Spinal cord (tissue), 10 donors: ENCODE measurements at places on chromosomes 16 and 17. TPM values are rescaled to one million over a fixed set of nuclear protein-coding genes. Genes with fewer than 3 reads are reported as not detected.

DNA sequence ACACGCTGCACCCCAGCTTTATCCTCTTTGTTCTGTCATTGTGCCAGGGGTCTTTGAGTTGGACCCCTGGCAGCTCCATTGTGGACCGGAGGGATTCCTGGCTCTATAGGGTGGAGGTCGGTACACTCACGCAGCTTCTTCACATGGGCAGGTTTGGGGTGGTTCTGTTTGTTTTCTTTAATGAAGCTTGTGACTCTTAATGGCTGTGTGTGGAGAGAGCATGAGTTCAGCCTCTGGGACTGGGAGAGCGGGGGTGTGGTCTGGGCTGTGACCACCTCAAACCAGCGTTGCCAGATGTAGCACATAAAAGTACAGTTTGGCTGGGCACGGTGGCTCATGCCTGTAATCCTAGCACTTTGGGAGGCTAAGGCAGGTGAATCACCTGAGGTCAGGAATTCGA is 21.2 kb upstream of the NAGLU start:
- H3K4me1 ChIP-seq = peaks cover 28% of the 10 kb centered on the region
- no peaks in the 10 kb centered on the region for H3K27me3 ChIP-seq
- no peak for DNase-seq

SLC6A4 gene
- total RNA-seq = 5.7 TPM

DNA sequence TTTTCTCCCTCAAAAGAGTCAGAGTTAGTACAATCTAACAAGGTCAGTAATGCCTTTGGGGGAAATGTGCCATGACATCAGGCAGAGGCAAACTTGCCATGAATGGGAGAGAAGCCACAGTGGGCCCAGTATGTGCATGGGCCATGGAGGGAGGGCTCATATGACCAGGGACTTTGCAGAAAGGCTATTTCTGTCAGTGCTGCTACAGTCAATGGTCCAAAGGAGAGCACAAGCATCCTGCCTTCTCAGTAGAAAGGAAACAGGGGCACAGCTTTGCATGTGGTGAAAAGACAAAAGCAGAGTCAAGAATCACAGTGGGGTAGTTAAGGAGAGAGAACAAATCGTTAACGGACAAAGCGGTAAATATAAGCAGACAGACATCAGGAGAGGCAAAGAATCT is 11.2 kb upstream of the CORO6 start:
- peaks cover 4% of the 10 kb centered on the region for H3K4me1 ChIP-seq
- H3K36me3 ChIP-seq = peaks cover 38% of the 10 kb centered on the region
- no peak for DNase-seq
- H3K27me3 ChIP-seq = no peaks in the 10 kb centered on the region
- H3K27ac ChIP-seq = no peak overlapping the region

- H3K36me3 ChIP-seq = peaks cover 10% of the 10 kb centered on the region
- no peak for DNase-seq
- H3K4me3 ChIP-seq = no peak overlapping the region
- no peaks in the 10 kb centered on the region for H3K27me3 ChIP-seq
These were observed 13.6 kb downstream of the TMEM220 start for GRCh38 chr17:10716218-10716617.

GRCh38 chr16:89300976-89301360 is 83.5 kb downstream of the ZNF778 start:
- peaks cover 49% of the 10 kb centered on the region for H3K4me1 ChIP-seq
- peak overlapping the region; percentile 67 for H3K27ac ChIP-seq
- no peaks in the 10 kb centered on the region for H3K27me3 ChIP-seq
- no peak overlapping the region for H3K4me3 ChIP-seq
- peaks cover 78% of the 10 kb centered on the region for H3K36me3 ChIP-seq

GRCh38 chr17:51707216-51707615 is 446.9 kb downstream of the UTP18 start:
- H3K27me3 ChIP-seq = no peaks in the 10 kb centered on the region
- no peaks in the 10 kb centered on the region for H3K36me3 ChIP-seq
- H3K4me1 ChIP-seq = peaks cover 3% of the 10 kb centered on the region

DNA sequence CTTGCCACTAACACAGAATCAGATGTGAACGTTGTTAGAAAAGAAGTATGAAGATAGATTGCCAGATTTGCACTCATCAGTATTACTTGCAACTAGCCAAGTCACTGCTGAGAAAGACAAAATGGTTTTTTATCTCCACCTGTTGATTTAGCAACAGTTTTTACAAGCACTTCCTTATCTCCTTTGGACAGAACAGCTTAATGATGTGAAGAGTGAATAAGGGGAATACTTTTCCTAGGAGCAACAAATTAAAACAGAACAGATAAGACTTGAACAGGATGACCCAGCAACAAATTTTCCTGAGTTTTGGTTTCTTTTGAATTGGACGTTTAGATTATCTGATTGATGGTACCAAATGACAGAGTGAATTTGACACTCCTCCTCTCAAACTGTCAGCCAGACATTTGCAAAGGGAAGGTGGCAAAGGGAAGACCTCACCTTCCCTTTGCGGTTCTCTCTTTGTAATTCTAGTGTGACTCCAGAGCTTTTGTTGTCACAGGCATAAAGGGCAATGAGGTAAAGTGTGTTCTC is 130.6 kb downstream of the NLK start:
- H3K27ac ChIP-seq = no peak overlapping the region
- H3K36me3 ChIP-seq = no peaks in the 10 kb centered on the region
- no peak for DNase-seq
- no peaks in the 10 kb centered on the region for H3K27me3 ChIP-seq
- H3K4me1 ChIP-seq = no peaks in the 10 kb centered on the region

TP53TG3C gene
- total RNA-seq = not detected

DNA sequence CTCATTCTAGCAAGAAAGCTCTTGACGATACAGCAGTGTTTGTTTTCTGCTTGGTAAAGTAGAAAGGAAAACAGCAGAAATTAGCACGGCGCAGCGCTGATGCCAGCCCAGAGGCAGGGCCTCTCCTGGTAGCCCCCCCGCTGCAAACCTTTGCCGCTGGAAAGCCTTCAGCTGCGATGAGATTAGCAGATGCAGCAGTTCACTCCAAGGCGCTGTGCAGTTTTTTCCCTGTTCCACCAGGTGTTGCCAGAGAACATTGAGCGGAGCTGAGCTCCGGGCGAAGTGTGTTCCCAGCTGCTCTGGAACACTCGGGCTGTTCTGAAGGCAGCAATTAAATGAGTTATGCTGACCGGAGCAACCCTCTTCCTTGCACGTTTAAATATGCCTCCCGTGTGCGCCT is 72.5 kb downstream of the RBFOX1 start:
- H3K27me3 ChIP-seq = no peaks in the 10 kb centered on the region
- H3K4me3 ChIP-seq = no peak overlapping the region
- H3K36me3 ChIP-seq = no peaks in the 10 kb centered on the region
- no peak overlapping the region for H3K27ac ChIP-seq
- H3K4me1 ChIP-seq = peaks cover 11% of the 10 kb centered on the region

GRCh38 chr17:60332574-60332973 is 59.4 kb downstream of the USP32 start:
- DNase-seq = no peak
- H3K27ac ChIP-seq = no peak overlapping the region
- no peaks in the 10 kb centered on the region for H3K4me1 ChIP-seq
- H3K27me3 ChIP-seq = no peaks in the 10 kb centered on the region
- peaks cover 16% of the 10 kb centered on the region for H3K36me3 ChIP-seq

- H3K4me1 ChIP-seq = no peaks in the 10 kb centered on the region
- H3K4me3 ChIP-seq = no peak overlapping the region
- H3K27ac ChIP-seq = no peak overlapping the region
These were observed 16.0 kb downstream of the APPBP2 start for GRCh38 chr17:60510031-60510430.

DNA sequence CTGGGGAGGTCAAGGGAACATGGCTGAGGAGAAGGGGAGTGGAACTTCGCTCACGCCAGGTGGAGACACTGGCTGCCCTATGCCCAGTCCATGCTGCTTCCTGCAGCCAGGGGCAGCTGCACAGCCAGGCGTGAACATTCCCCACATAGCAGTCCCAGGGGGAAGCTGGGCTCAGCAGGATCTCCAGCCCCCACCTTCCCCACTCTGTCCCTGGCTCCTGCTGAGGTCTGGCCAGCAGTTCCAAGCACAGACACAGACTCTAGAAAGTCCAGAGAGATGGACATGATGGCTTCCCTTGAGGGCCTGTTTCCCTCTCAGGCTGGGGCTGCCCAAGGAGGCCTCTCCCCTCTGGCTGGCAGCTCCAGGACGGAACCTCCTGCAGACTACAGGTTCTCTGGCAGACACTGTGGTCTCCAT is 9.3 kb downstream of the JUP start:
- peaks cover 50% of the 10 kb centered on the region for H3K4me1 ChIP-seq
- H3K27ac ChIP-seq = peak overlapping the region; percentile 86
- H3K4me3 ChIP-seq = no peak overlapping the region
- no peaks in the 10 kb centered on the region for H3K27me3 ChIP-seq
- no peak for DNase-seq
- peaks cover 26% of the 10 kb centered on the region for H3K36me3 ChIP-seq

SALL1 gene
- 14.7 TPM for total RNA-seq

NXN gene
- 25.7 TPM for total RNA-seq

MT1A gene
- total RNA-seq = not detected

DNA sequence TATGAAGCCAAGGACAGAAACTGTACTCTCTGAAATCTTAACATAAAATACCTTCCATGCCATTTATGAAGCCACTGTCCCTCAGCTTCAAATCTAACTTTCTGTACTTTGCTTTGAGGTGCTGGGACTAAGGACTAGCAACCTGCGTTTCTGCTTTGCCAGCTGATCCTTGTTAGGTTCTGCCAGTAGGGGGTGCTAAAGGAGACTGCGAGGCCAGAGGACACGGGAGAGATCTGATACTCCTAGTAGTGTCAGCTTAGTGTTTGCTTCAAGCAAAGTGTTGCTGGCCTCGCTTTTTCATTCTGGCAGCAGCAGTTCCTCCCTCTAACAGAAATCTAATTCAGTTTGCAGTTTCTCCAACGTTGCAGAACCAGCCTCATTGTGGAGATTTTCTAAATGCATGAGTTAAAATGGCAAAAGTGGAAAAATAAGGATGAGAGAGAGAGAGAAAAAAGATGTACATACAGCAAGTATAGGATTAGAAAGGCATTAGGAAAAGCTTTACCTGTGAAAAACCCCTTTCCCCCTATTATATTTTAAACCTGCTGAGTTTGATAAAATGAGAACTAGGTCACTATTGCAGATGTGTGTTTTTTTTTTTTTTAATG is 297.5 kb downstream of the CA10 start:
- no peaks in the 10 kb centered on the region for H3K27me3 ChIP-seq
- H3K27ac ChIP-seq = no peak overlapping the region
- H3K36me3 ChIP-seq = no peaks in the 10 kb centered on the region
- peak; percentile 35 for DNase-seq
- H3K4me3 ChIP-seq = no peak overlapping the region
- H3K4me1 ChIP-seq = no peaks in the 10 kb centered on the region

GRCh38 chr17:17785407-17785806 is 51.4 kb downstream of the SREBF1 start:
- peak overlapping the region; percentile 15 for H3K27ac ChIP-seq
- peaks cover 92% of the 10 kb centered on the region for H3K4me1 ChIP-seq
- peaks cover 23% of the 10 kb centered on the region for H3K36me3 ChIP-seq
- H3K27me3 ChIP-seq = no peaks in the 10 kb centered on the region

EFNB3 gene
- total RNA-seq = 39.9 TPM

DNA sequence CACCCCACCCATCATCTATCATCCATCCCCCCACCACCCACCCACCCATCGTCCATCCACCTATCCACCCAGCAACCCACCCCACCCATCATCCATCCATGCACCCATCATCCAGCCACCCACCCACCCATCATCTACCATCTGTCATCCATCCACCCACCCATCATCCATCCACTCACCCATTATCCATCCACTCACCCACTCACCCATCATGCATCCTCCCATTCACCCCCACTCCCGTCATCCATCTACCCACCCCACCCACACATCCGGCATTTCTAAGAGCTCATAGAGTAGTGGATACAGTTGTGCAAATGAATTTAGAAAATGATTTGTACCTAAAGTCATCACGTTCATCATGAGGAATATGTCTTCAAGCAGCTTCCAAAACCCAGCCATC is 405.1 kb downstream of the SNX29 start:
- no peaks in the 10 kb centered on the region for H3K27me3 ChIP-seq
- H3K4me3 ChIP-seq = no peak overlapping the region
- no peak for DNase-seq

- no peak overlapping the region for H3K4me3 ChIP-seq
- no peak for DNase-seq
- no peak overlapping the region for H3K27ac ChIP-seq
- no peaks in the 10 kb centered on the region for H3K4me1 ChIP-seq
- H3K36me3 ChIP-seq = peaks cover 10% of the 10 kb centered on the region
These were observed 47.1 kb downstream of the SLC6A4 start for GRCh38 chr17:30188211-30188939.

DNA sequence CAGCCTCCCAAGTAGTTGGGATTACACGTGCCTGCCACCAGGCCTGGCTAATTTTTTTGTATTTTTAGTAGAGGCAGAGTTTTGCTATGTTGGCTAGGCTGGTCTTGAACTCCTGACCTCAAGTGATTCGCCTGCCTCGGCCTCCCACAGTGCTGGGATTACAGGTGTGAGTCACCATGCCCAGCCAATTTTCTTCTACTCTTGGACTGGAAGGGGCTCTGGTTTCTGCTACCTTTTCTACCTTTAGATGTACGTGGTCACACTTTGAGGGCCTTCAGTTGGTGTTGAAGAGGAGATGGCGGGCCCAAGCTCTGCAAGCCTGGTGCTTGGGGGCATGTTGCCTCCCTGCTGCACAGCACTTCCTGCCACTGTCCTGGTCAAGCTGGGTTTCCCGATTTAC is 173.6 kb downstream of the PRKCA start:
- no peaks in the 10 kb centered on the region for H3K4me1 ChIP-seq
- no peak overlapping the region for H3K4me3 ChIP-seq
- H3K27me3 ChIP-seq = no peaks in the 10 kb centered on the region
- DNase-seq = no peak
- H3K27ac ChIP-seq = no peak overlapping the region

MT1H gene
- 1.1 TPM for total RNA-seq

UTS2R gene
- 0.11 TPM for total RNA-seq

- DNase-seq = no peak
- H3K36me3 ChIP-seq = peaks cover 21% of the 10 kb centered on the region
- peaks cover 11% of the 10 kb centered on the region for H3K4me1 ChIP-seq
These were observed 322 bp upstream of the KLHL11 start for GRCh38 chr17:41865596-41865893.

ORMDL3 gene
- total RNA-seq = 154 TPM

DNA sequence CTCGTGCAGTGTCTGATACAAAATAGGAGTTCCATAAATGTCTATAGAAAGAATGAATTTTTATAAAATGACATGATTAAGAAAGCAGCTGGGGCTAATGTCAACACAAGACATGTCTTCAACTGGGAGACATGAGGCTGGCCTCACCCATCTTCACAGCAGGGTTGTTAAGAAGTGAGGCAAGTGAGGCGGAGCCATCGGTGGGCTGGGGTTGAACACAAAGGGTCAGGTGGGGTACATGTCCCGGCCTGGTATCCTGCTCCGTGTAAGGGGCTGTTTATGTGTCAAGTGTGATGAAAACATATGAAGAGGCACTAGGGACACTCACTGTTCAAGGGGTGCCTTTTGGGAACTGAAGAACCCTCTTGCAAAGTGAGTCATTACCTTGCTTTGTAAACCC is 22.1 kb downstream of the CDK5R1 start:
- H3K27me3 ChIP-seq = no peaks in the 10 kb centered on the region
- peaks cover 4% of the 10 kb centered on the region for H3K36me3 ChIP-seq
- peaks cover 21% of the 10 kb centered on the region for H3K4me1 ChIP-seq
- no peak overlapping the region for H3K4me3 ChIP-seq
- DNase-seq = no peak

- no peaks in the 10 kb centered on the region for H3K27me3 ChIP-seq
- H3K4me1 ChIP-seq = peaks cover 28% of the 10 kb centered on the region
- H3K4me3 ChIP-seq = no peak overlapping the region
- no peak overlapping the region for H3K27ac ChIP-seq
These were observed 10.5 kb downstream of the MAPT start for GRCh38 chr17:45904866-45905265.

GRCh38 chr16:55728797-55729196 is 73.0 kb downstream of the SLC6A2 start:
- DNase-seq = no peak
- H3K36me3 ChIP-seq = no peaks in the 10 kb centered on the region
- no peaks in the 10 kb centered on the region for H3K4me1 ChIP-seq
- H3K27ac ChIP-seq = no peak overlapping the region
- no peaks in the 10 kb centered on the region for H3K27me3 ChIP-seq
